ENCODE measurements at places on chromosomes 3 and 15. TPM values are rescaled to one million over a fixed set of nuclear protein-coding genes. Genes with fewer than 3 reads are reported as not detected.

DNA sequence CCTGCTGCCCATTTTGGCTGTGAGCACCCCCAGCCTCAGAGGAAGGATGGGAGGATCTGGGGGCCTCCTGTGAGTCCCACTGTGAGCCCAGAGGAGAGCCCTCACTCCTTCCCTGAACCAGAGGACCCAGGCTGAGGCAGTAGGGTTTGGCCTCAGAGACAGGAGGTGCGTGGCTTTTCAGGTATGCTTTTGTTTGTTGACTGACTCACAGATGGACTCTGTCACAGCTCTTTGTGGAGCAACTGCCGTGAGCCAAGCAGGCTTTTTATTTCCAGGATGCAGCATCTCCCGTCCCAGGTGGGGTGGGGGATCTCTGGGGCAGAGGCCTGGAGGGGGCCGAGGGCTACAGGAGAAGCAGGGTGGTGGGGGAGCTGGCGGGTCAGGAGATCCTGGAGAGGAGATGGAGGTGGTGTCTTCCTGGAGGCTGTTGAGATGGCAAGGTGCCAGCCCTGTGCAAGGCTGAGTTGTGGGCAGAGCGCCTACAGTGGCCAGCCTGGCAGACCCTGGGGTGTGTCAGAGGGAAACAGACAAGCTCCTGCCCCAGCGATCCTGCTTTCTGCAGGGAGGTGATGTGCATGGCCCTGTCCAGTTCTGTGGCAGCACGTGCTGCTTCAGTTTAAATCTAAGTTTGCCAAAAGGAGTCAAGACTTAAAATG lies 24.0 kb downstream of the PLXNA1 start:
- no peak overlapping the region for H3K4me3 ChIP-seq
- H3K36me3 ChIP-seq, result no peaks in the 10 kb centered on the region
- H3K27me3 ChIP-seq, result no peaks in the 10 kb centered on the region

GRCh38 chr15:50063226-50063625 lies 55.8 kb downstream of the ATP8B4 start:
- H3K36me3 ChIP-seq, result peaks cover 4% of the 10 kb centered on the region
- peaks cover 22% of the 10 kb centered on the region for H3K4me1 ChIP-seq
- H3K27ac ChIP-seq, result no peak overlapping the region
- H3K4me3 ChIP-seq, result no peak overlapping the region

DNA sequence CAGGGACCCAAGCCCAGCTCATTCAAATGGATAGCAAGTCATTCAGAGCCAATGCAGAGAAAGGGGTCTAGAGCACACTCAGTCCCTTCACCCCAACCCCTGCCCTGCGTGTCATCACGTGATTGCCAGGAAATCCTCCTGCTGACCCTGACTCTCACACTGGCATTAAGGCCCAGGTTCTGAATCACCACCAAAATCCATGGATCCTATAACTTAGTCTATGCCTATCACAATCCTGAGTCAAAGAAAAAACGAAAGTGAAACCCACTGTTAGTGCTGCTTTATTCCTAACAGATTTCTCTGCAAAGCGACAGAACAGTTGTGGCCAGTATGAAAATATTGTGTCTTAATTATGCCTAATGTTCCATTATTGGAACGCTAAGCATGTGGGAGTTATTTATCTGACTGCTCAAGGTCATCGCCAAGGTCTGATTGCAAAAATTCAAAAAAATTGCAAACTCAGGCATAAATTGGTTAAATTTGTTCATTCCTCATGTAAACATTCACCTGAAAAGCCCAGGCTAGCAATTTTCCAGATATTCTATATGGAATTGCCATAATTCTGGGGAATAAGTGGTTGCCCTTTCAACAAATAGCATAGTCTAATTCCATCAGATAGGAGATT lies 108.7 kb upstream of the EIF1B start:
- peaks cover 6% of the 10 kb centered on the region for H3K4me1 ChIP-seq
- no peak overlapping the region for H3K27ac ChIP-seq
- no peak for DNase-seq
- H3K36me3 ChIP-seq, result no peaks in the 10 kb centered on the region

GOLGA8A gene
- total RNA-seq, result 262 TPM

KCNH8 gene
- total RNA-seq, result not detected

All from activated CD4-positive, alpha-beta T cell treated with anti-CD3 and anti-CD28 coated beads, Interleukin-2, amount 10 ng/mL, durations not matched to agents 7 days and 5 days (primary cell).